ENCODE measurements at places on chromosomes 4 and X. TPM values are rescaled to one million over a fixed set of nuclear protein-coding genes. Genes with fewer than 3 reads are reported as not detected.

Gene ATOH1
- total RNA-seq: not detected

Gene AREG
- total RNA-seq: 17.4 TPM

Gene OTC
- total RNA-seq: not detected

Gene FGFRL1
- 102 TPM for total RNA-seq
